ENCODE measurements at places on chromosomes 13 and 19. TPM values are rescaled to one million over a fixed set of nuclear protein-coding genes. Genes with fewer than 3 reads are reported as not detected.

DNA sequence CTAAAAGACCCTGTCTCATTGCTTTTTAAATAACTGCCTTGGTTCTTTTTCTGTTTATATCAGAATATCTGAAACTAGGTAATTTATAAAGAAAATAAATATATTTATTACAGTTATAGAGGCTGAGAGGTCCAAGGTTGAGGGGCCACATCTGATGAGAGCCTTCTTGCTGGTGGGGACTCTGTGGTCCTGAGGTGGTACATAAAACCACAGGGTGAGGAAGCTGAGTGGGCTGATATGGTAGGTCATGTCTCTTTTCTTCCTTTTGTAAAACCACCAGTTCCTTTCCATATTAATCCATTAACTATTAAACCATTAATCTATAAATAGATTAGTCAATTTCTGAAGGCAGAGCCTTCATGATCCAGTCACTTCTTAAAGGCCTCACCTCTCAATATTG is 109.5 kb upstream of the SPRY2 start:
- no peak for DNase-seq

- no peak for DNase-seq
Observed at GRCh38 chr19:42010245-42011126, 16.5 kb upstream of the ATP1A3 start.

DNA sequence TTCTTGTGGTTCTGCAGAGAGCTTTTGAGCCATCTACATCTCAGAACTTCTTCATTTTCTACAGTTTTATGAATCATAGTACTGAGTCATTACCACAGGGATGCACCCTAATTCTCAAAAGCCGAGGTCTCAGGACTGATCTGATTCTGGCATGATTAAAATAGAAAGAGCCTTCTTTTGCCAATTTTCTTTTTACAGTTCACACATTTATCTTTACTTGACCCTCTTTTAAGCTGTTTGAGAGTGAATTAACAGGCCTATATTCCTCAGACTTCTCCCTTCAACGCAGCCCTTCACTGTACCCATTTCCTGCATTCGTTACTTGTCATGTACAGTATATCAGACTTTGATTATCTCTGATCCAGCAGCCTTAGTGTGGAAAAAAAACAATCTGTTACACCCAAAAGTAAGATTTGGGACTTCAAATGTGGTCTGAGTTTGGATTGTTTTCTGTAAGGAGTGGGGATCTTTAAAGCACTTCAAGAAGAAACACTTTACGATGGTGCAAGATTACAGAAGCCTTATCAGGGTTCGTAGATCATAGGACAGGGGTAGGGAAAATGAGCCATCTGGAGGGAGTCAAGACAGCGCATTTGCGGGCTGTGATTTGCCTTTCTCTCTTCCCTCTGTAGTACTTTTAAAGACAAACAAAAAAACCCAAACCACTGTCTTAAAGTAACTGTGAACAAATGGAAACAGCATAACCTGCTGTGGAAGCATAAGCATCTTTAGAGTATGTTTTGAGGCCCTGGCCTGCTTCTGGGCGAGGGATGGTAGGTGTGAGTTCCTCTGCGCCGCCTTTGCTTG is 15.3 kb upstream of the GPR183 start:
- DNase-seq = no peak

DNA sequence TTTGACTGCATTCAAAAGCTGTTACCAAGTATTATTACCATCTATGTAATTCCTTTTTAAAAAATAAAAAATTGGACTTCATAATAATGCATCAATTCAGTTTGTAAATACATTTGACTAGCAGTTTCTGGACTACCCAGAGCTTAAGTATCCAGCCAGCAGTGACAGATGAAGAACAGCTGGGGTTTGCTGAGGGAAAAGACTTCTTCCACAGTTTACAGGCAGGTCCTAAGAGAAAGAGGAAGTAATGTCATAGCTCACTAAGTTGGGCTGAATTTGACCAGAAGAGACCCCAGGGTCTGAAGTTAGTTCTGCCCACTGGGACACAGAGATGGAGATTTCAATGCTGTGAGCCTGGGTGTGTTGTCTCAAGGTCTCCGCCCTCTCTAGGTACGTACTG is 96.4 kb downstream of the MBNL2 start:
- no peak for DNase-seq

DNA sequence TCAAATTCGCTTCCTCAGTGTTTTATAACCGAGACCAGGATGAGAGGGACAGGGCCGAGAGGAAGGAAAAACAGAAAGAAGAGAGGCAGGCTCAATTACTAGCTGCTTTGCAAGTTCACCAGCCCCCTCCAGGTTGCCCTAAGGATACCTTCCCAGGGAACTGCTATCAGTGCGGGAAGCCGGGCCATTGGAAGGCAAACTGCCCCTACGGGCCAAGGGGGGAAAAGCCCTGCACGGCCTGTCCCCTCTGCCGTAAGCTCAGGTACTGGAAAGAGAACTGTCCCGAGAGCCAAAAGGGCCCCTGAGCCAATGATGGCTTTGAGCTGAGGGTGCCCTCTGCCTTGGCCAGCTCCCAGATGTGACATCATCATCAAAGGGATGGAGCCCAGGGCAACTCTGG is 3.2 kb upstream of the ERVV-1 start:
- DNase-seq = no peak

DNA sequence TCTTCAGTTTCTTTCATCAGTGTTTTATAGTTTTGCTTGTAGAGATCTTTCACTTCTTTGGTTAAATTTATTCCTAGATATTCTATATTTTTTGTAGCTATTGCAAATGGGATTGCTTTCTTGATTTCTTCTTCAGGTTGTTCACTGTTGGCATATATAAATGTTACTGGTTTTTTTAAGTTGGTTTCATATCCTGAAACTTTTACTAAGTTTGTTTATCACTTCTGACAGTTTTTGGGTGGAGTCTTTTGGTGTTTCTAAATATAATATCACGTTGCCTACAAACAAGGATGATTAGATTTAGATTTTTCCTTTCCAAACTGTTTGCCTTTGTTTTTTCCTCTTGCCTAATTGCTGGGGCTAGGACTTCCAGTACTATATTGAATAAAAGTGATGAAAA is 109.7 kb downstream of the PAN3 start:
- DNase-seq = no peak

GRCh38 chr13:96860882-96861281 is 133.4 kb downstream of the OXGR1 start:
- no peak for DNase-seq

- DNase-seq = no peak
Observed at GRCh38 chr19:52626915-52627314, 11.2 kb downstream of the ZNF83 start.

- DNase-seq = peak; percentile 61
Observed at GRCh38 chr19:53192771-53193534, at the start of gene ZNF665. ZNF665 (minus strand) TSS chr19:53193358; CDS start chr19:53182898, 10,460 bp downstream.

The ZIM2 gene
- 0.38 TPM for total RNA-seq

The LENG9 gene
- 9.2 TPM for total RNA-seq

The ADAMTSL5 gene
- total RNA-seq = 20.8 TPM

The KCTD15 gene
- 76.7 TPM for total RNA-seq

The VSIG10L gene
- total RNA-seq = 55.2 TPM

The CFAP97D2 gene
- total RNA-seq = not detected

The MEIOSIN gene
- total RNA-seq = not detected
